ENCODE measurements at places on chromosomes 3 and 15. TPM values are rescaled to one million over a fixed set of nuclear protein-coding genes. Genes with fewer than 3 reads are reported as not detected.

DNA sequence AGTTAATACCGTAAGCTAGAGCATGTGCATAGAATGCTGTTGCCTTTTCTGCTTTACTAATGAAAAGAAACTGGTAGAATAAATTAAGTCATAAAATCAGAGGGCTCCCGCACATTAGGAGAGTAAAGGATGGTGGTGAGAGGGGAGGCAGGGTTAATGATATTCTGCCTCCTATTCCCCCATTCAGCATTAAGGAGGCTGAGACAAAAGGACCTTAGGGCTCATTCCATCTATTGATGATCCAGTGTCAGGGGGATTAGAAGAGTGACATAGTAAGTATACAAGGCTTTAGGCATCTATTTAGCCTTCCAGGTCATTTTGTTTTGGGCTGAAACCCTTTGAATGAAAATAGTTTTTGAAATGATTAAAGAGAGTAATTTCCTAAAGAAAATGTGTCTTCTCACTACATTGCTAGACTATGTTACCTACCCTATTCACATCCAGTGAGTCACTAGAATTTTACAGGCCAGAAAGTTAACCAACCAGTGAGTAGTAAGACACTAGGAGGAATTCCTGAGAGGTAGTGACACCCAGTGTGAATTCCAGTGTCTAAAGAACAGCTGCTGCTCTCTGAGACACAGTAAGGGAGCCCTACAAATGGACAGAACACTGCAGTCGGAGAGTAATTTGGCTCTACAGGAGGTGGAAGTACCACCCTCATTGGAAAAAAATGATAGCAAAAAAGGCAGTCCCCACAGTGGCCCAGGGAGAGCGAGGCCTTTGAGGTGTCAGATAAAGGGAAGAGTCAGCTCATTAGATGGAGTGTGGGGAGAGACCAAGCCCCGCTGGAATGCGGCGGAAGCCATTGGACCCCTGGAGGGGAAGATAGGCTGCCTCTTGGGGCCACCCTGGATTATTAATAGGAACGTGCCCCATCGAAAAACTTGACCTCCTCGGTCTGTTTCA, 67.6 kb downstream of the TUSC7 start:
- peak; percentile 34 for DNase-seq

- no peak for DNase-seq
Observed at GRCh38 chr3:12425850-12426579, 58.3 kb upstream of the TSEN2 start.

DNA sequence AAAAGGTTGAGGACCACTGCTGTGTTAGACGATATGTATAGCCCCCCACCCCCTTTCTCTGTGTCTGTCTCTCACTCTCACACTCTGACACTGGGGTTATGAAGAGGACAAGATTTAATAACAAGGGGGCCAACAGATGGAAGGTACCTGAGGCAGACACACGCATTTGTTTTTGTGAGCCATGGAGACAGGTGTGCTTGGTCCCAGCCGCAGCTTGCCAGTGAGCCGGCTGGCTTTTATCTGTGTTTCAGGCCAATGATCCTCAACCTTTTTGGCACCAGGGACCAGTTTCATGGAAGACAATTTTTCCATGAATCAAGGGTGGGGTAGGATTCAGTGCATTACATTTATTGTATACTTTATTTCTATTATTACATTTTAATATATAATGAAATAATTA, 394.9 kb upstream of the RGMA start:
- DNase-seq: no peak

DNA sequence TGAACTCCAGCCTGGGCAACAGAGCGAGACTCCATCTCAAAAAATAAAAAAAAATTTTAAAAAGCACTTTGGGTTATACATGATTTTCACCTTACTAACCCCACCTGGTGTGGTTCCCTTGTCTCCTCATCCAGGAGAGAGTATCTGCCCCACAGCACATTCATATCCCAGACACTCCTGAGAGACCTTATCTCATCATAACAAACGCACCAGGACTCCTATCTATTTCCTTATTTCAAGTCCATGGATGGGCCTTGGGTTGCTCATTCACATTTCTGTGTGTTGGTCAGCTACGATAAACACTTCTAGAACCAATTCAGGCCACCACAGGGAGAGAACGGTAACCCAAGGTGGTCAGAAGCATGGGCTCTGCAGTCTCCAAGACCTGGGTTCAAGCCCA, 88.6 kb upstream of the SPATA12 start:
- no peak for DNase-seq

- DNase-seq: no peak
Observed at GRCh38 chr3:193641440-193641775, 48.4 kb downstream of the OPA1 start.

- DNase-seq: peak; percentile 78
Observed at GRCh38 chr15:99213187-99213811, 36.1 kb downstream of the TTC23 start.

DNA sequence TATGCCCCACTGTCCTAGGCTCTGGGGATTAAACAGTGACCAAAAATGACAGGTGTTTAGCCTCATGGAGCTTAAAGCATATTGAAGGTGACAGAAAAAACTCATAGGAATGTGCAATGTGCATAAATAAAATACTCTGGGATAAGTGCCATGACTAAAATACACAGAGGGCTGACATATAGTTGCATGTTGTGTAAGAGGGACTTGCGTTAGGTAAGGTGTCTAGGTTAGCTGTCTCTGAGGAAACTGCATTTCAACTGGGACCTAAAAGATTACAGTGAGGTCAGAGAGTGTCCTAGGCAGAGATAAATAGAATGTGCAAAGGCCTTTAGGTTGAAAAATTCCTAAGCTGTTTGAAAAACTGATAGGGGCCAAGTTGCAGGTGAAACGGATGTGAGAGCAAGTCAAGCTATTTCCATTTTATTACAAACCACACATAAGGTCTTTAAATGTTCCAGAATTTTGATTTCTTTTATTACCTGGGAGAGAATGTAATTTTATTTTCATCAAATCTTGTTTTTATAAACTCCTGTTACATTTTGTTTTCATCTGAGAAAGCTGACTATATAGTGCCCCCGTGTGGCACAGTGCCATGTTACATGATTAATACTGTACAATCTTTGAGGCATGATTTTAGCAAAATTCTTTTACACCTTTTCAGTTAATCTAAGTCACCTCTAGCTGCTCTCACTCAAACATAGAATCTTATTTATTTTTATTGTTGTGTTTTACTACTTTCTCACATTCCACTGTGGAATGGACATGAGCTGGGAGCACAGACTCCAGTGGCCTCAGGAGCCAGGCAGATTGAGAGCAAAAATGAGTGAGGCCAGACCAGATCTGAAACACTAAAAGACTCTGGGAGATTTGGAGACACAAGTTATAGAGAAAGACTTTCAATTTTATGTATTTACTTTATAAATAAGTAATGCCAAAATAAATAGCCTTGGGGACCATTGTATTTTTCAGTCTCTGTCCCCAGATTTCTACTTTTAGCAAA, 259.6 kb upstream of the ZNF717 start:
- peak; percentile 69 for DNase-seq

- DNase-seq: no peak
Observed at GRCh38 chr3:182142928-182143327, 431.2 kb downstream of the SOX2 start.

GRCh38 chr3:179972881-179973423, 63.8 kb downstream of the PEX5L start:
- DNase-seq: no peak

- DNase-seq: peak; percentile 45
Observed at GRCh38 chr3:149466192-149466591, 8.3 kb upstream of the TM4SF4 start.

DNA sequence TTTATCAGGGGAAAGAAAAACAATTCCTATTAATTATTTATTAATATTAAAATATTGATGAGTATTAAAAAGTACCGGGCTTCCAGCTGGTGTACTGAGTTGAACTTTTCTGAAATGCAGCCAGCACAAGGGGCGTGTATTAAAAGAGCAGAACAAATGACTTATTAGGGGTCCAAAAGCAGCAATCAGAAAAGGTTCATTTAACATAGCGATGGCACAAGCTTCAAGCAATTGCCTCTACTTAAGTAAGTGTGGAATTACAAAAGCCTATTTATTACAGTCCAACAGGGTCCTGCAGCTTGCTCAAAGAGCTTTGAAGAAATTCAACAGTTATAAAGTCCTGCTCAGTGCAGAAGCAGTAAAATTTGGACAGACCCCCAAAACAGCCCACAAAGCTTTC, 285.6 kb downstream of the EPHA3 start:
- no peak for DNase-seq

GRCh38 chr3:87268646-87269211, 7.7 kb downstream of the POU1F1 start:
- DNase-seq: no peak

GRCh38 chr3:49523756-49524747, 30.2 kb upstream of the BSN start:
- DNase-seq: no peak

- no peak for DNase-seq
Observed at GRCh38 chr3:123140550-123140949, 61.2 kb upstream of the SEC22A start.

DNA sequence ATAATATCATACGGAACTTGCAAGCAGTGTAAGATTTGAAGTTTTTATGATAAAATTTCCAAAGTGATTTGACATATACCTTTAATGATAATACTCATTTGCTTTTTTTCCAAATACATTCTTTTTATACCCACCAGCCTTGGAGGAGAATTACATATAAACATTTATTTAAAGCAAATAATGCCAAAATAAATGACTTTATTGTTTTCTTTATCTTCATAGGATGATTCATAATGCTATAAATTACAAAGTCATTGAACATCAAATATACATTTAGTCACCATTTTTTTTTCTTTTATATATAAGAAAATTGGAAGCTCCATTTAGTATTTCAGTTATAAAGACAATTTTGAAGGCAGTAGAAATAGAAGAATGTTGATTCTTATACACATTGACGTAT, 450.9 kb downstream of the NAALADL2 start:
- peak; percentile 70 for DNase-seq

GRCh38 chr15:70777170-70777926, 14.0 kb upstream of the UACA start:
- no peak for DNase-seq

- peak; percentile 72 for DNase-seq
Observed at GRCh38 chr3:190307164-190307545, 15.1 kb downstream of the CLDN1 start.

GRCh38 chr15:88393719-88394519, 73.3 kb downstream of the MRPL46 start:
- DNase-seq: no peak

- DNase-seq: no peak
Observed at GRCh38 chr15:75982468-75982867, 29.8 kb downstream of the NRG4 start.

DNA sequence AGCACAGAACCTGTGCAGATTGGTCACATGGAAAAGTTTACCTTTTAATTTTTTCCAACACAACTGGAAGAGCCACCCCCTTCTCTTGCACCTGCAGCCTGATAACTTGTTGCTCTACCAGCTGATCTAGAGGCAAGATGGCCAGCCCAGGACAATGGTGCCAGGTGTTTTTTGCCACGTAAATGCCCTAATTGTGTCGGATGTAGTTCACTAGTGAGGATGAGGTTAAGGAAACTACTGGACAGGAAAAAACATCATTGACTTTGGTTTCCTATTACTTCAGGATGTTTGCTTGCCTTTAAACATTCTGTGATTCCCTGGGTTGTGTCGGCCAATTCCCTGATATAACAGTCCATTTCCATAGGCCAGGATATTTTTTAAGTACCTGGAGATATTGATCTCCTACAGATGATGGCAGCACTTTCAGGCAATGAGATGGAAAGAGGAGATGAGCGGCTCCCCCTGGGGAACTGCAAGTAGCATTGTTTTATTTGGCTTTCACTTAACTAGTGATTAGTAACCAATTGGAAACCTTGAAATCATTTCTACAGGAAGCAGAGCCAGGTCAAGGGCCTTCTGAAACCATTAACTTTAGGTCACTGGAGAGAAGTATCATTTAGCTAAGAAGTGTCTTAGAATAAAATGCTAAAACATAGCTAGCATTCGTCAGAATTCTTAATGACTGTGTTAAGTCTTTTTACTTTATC, 72.5 kb downstream of the OSBPL10 start:
- peak; percentile 15 for DNase-seq

DNA sequence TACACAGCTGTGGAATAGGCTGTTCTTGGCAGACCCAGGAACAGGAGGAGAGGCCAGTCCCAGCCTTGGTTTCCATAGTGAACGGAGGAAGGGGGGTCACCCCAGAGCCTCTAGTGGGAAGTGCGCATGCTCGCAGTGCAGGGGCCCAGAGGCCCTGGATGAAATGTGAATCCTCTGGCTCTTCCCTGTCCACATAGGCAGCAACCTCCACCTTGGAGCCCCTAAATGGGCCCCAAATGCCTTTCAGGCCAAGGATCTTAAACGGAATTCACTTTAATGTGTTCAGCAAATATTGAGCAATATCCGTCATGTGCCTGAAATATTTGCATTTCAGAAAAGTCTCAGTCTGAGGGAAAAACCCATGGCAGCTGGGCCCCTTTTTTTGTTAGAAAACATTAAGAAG, 3.3 kb upstream of the NDN start:
- DNase-seq: no peak

GRCh38 chr3:186638259-186638658, 1.9 kb upstream of the FETUB start:
- DNase-seq: no peak

DNA sequence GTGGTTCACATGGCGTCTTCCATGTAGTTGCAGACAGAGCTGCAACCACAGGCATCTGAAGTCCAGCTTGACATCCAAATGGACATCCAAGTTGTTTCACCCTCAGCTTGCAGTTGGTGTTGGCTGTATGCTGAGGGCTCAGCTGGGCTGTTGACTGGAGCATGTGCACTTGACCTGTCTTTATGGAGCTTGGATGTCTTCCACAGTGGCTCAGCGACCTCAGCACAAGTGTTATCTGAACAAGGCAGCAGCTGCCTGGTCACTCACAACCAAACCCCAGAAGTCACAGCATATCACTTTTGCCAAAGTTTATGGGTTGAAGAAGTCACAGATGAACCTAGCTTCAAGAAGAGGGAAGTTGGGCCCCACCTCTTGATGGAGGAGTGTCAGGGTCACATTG, 92.9 kb downstream of the TPRA1 start:
- DNase-seq: no peak

DNA sequence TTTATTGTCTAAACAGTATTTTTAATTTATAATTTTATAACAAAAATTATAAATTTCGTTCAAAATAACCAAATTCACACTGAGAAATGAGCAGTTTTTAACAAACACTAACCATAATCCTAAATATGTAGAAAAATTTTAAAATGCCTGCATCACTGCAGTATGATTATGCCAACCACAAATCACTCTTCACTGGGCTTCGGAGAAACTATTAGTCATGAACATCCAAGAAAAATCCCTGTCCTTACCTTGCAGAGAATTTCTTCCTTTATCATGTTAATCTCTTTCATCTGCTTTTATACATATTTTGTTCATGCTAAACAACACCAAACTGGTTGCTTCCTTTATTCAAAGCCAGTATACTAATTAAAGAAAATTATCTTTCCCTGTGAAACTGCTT, 511.0 kb upstream of the ALCAM start:
- no peak for DNase-seq

Gene CD200
- not detected for total RNA-seq

Gene BUB1B
- 96.4 TPM for total RNA-seq

Gene LNP1
- 5.2 TPM for total RNA-seq

Gene GPR62
- not detected for total RNA-seq

Gene AEN
- total RNA-seq: 81.3 TPM

Gene P3H2
- total RNA-seq: 11.4 TPM

Gene ITIH1
- total RNA-seq: not detected

Gene SLCO2A1
- total RNA-seq: not detected

Gene CHL1
- not detected for total RNA-seq

Gene TM4SF1
- 408 TPM for total RNA-seq

Gene TRPM1
- total RNA-seq: not detected

Gene SERPINI1
- 0.52 TPM for total RNA-seq
